ENCODE measurements at places on chromosomes 11 and 22. TPM values are rescaled to one million over a fixed set of nuclear protein-coding genes. Genes with fewer than 3 reads are reported as not detected.
A peak's percentile ranks its signal among the peaks of the same experiment; 100 is the strongest.

GRCh38 chr11:88415495-88415894, 78.0 kb upstream of the CTSC start:
- DNase-seq = no peak

- no peak for DNase-seq
Measured at GRCh38 chr22:45583504-45583903, 80.8 kb downstream of the FBLN1 start.

- DNase-seq = no peak
Measured at GRCh38 chr11:134691985-134692384, 279.9 kb upstream of the B3GAT1 start.

The PACSIN3 gene
- total RNA-seq = 88.1 TPM

- no peak for DNase-seq
Measured at GRCh38 chr11:76148231-76148630, 58.1 kb downstream of the WNT11 start.

DNA sequence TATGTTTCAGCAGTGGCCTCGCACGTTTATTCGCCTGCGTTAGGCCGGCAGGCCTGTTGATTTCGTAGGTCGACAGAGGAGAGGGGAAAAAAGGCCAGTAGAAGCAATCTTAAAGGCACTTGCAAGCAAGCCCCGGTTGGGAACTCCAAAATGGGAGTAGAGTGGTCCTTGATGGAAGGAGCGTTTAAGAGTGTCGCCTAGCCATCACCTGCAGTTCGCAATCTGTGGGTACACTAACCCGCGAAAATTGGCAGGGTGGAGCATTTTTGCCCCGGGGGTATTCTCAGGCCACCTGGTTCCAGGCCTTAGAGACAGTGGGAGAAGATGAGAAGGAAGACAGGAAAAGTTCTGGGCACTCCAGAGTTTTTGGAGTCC, 1.1 kb downstream of the EWSR1 start:
- DNase-seq = no peak

DNA sequence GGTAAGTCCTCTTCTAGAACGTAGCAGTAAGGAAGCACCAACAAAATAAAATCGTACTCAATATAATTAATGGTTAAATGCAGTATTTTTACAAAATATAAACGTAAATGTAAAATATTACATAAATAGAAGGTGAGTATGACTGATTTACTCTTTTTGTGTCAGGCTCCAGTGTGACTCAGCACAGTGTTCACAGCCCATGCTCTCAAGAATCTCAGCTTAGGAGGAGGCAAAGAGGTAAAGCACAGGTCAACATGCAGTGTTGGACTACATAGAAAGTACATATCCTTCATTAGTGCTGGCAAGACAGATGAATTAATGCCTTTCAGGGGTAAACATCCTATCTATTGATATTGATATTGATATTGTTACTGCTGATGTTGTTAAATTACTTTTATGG, 2050.6 kb upstream of the RAG2 start:
- no peak for DNase-seq

- no peak for DNase-seq
Measured at GRCh38 chr11:120785576-120785975, 238.3 kb upstream of the TBCEL start.

The OR5P2 gene
- total RNA-seq = not detected

The DDIAS gene
- 14.7 TPM for total RNA-seq

The ASPHD2 gene
- 3.2 TPM for total RNA-seq

The MICAL3 gene
- 3.4 TPM for total RNA-seq

DNA sequence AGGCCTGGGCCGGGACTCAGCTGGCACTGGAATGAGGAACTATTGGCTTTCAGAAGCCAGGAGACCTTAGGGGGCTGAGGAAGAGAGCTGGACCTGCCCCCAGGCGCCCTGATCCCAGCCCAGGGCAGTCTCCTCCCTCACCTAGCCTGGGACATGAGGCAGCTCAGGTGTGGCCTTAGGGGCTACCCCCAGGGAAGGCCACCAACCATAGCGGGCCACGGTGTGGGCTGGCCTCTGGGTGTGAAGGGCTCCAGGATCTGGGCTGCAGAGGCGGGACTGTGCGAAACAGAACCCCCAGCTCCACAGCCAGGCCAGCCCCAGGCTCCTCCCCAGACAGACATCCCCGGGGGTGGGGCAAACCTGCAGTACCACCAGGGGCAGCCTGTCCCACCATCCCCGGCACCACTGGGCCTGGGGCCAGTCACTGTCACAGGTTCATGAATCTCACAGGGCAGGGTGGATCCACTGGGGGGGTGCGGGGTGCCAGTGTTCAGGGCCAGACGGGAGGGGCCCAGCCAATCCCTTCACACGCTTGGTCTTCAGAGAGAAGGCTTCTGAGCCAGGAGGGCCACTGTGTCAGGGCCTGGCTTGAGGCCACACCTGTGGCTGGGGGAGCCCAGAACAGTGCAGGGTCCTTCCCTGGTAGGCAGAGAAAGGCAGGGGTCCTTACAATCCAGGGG, 3.5 kb downstream of the PLXNB2 start:
- peak; percentile 70 for DNase-seq

The CDON gene
- 12.7 TPM for total RNA-seq

The MMP7 gene
- not detected for total RNA-seq

- no peak for DNase-seq
Measured at GRCh38 chr11:30474151-30474954, 111.8 kb downstream of the MPPED2 start.

The CLMP gene
- 0.37 TPM for total RNA-seq

- DNase-seq = no peak
Measured at GRCh38 chr22:42926104-42926503, 69.0 kb upstream of the ARFGAP3 start.

The RIC3 gene
- total RNA-seq = not detected

DNA sequence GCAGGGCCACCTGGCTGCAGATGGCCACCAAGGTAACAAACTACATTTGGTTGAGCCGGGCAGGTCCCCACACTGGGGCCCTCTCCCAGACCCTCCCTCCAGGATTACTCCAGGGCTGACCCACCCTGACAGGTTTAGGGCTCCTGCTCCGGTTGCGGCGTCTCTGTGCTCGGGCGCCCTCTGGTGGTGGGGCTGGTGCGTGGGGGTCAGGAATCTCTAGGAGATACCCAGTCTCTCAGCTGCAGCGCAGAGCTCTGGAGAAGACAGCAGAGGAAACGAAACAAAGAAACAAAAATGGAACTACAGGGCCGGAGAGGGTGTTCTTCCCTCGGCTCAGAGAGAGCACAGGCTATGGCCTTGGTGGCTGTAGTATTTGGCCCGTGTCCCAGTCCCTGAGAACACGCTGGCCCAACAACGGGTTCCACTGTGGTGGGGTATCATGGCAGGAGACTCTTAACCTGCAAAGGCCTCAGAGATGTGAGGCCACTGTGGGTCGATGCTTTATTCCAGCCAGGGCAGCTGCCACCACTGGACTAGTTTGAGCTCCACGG, 2.4 kb downstream of the C11orf96 start:
- DNase-seq = no peak

DNA sequence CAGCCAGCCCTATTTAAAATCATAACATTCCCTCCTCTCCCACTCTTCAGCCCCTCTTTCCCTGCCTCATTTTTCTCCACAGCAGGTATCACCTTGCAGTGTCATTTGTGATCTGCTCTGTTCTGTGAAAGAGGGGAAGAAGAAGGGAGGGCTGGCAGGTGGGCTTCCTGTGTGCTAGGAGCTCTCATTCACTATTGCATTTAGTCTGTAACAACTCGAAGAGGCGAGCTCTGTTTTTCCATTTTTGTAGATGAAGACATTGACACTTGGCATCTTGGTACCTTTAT, 52.1 kb upstream of the CRYBB3 start:
- no peak for DNase-seq

DNA sequence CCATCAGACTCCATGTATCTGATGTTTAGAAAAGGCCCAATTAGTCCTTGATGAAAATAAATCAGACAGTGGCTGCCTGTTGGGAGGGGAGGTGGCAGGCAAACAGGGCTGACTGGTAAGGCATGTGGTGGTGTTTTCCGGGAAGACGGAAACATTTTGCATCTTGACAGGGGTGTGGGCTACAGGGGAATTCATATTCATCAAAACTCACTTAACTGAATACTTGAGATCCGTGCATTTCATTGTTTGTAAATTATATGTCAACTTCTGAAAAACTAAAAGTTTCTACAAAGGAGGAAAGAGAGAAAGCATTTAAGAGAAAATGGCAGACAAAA, 10.1 kb upstream of the MOB2 start:
- no peak for DNase-seq

DNA sequence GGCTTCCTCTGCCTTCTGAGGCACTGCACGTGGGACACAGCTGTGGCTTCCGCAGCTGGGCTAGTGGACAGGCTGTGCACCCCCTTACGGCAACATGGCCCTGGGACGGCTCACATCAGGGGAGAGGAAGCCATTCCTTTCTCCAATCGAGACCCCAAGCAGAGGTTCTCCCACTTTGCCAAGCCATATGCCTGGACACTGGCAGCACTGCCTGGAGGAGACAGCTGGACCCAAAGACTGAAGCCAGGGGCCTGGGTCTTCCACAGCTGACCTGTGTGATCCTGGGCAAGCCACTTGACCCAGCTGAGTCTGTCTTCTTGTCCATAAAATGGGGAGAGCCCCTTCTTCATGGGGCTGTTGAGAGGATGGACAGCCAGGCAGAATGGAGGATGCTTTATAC, 65.4 kb downstream of the SHISAL1 start:
- no peak for DNase-seq

DNA sequence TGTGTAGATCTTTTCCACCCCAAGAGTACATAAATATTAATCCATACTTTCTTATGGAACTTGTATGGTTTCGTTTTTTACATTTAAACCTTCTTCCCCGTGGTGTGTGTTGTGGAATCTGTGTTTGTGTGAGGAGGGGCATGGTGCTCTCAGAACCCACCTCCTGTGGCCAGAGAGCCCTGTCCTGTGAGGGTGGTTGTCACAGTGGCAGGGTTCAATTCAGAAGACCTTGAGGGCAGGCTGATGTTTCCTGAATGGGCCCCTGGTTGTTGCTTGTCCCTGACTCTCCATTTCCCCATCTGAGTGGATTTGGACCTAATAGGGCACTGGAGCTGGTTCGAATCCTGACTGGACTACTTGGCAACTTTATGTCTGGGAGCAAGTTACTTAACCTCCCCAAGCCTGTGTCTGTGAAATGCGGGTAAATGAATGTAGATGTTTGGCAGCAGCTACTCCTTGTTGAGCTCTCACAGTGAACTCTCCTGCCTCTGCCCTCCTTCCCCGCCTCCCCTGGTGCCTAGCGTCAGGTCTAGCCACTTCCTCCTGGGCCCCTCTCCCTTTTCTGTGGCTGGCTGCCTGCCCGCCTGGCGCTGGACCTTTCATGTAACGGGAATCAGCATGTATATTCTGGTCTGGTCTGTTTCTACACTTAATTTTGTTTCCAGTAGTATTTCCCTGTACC, 7.3 kb downstream of the NEAT1 start:
- peak; percentile 71 for DNase-seq

The LINC01488 gene
- not detected for total RNA-seq

The P2RY6 gene
- total RNA-seq = not detected

- DNase-seq = no peak
Measured at GRCh38 chr22:19807914-19808872, 46.5 kb downstream of the GNB1L start.

The CRYBB3 gene
- total RNA-seq = not detected

DNA sequence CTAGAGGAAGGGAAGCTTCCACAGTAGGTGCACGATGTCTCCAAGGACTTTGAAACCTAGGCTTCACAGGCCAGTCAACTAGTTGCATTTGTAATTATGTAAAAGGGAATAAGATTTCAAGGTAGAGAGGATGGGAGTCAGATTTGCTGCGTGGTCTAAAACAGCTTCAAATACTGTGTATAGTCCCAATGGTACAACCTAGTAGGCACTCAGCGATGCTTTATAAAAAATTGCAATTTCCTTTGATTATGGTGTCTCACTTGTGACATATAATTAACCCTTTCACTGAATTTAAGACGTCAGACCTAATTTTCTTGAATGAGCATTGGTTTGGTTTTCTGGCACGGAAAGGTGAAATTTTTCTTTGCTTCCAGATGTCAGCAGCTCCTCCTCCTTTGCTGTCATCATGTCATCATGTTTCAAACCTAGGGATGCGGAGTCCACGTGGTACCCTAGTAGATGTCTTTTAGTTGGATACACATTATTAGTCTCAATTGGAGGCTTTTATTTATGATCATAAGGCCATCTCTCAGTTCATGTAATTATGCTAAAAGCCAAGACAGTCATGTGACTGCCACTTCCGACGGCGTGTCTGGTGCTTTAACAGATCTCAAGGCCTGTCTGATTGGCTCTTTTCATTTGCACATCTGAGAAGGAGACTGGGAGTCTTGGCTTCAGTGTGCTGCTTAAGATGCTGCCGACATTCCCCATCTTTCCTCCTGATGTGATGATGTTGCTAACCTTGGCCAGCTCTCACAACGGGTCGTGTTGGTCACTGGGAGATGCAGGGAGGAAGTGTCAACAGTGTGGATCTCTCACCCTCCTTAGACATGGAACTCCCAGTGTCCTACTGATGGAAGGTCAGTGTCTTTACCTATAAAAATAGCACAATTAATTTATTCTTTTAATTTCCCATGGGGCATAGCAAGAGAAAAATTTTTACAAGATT, 134.0 kb downstream of the HIPK3 start:
- no peak for DNase-seq

DNA sequence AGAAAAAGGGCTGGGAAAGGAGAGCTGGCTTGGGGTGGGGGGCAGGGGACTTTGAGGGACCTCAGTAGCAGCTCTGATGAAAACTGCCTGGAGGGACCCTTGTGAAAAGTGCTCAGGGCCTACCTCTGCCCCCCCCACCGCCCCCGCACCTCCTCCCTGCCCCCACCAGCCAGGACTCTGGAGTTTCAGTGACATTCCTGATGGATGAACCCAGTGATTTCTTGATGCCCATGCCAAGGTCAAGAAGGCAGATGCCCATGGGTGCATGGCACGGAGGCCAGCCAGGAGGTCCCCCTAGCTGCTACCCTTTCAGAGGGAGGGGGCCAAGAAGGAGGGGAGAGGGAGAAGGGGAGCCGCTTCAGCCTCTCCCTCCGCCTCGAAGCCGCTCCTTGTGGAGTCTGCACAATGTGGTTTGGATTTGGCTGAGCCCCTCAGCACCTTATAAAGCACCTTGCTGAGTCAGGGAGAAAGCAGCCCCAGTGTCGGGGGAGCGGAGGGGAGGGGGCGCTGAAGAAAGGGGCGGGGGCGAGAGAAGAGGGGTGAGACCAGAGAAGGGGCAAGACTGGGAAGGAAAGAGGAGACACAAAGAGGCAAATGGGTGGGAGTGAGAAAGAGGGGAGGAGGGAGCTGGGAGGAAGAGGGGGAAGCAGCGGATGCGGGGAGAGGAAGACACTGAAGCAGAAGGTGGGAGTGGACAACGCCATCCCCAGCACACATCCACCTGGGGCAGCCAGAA, 2.1 kb upstream of the CLCF1 start:
- no peak for DNase-seq

- DNase-seq = no peak
Measured at GRCh38 chr22:29716814-29717545, 2.8 kb upstream of the CABP7 start.

Data from G401 (cell line).